ENCODE measurements at places on chromosomes 5 and 9.

DNA sequence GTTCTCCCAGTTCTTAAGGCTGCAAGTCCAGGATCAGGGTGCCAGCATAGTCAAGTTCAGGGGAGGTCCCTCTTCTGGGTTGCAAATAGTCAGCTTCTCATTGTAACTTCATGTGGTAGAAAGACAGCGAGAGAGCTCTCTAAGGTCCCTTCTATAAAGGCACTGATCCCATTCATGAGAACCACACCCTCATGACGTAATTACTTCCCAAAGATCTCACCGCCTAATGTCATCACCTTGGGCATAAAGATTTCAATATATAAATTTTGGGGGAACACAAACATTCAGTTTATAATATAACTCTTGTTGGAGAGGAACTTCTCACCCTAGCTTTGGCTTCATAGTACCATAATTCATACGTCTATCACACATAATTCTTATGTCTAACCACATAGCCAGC lies 203.9 kb upstream of the VLDLR start:
- no peak overlapping the region for H3K27ac ChIP-seq
- DNase-seq, result no peak
- H3K4me1 ChIP-seq, result no peaks in the 10 kb centered on the region
- H3K4me3 ChIP-seq, result no peak overlapping the region
- no peaks in the 10 kb centered on the region for H3K36me3 ChIP-seq
- no peaks in the 10 kb centered on the region for H3K27me3 ChIP-seq

DNA sequence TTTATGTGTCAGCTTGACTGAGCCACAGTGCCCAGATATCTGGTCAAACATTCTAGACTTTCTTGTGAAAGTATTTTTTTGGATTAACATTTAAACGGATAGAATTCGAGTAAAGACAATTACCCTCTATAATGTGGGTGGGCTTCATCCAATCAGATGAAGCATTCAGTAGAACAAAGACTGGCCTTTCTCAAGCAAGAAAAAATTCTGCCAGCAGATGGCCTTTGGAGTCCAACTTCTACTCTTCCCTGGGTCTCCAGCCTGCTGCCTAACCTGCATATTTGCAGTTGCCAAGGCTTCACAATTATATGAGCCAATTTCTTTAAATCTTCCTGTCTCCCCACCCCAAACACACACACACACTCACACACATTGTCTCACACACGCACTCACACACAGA lies 86.4 kb downstream of the MED10 start:
- no peaks in the 10 kb centered on the region for H3K36me3 ChIP-seq
- no peaks in the 10 kb centered on the region for H3K27me3 ChIP-seq
- no peak overlapping the region for H3K4me3 ChIP-seq

- H3K27ac ChIP-seq, result no peak overlapping the region
- no peak for DNase-seq
- H3K36me3 ChIP-seq, result no peaks in the 10 kb centered on the region
Observed at GRCh38 chr9:135344915-135345500, 134.6 kb upstream of the PPP1R26 start.

DNA sequence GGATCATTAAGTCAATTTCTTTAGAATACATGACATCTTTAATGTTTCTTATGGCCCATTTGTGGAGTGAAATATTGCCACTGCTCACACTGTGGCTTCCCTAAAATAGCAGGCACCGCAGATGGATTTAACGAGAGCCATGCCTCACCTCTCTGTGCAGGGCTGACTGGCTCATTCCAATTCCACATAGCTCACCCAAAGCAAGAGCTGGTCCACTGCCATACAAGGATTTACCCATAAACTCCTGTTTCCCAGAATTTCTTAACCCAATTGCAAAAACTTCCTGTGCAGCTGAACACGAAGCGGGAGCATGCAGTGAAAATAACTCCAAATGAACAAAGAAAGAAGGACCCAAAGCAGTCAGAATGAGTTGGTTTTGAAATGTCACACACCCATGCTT lies 159.5 kb downstream of the BAAT start:
- DNase-seq, result no peak
- H3K4me3 ChIP-seq, result no peak overlapping the region
- H3K27me3 ChIP-seq, result no peaks in the 10 kb centered on the region
- no peaks in the 10 kb centered on the region for H3K36me3 ChIP-seq
- no peak overlapping the region for H3K27ac ChIP-seq

DNA sequence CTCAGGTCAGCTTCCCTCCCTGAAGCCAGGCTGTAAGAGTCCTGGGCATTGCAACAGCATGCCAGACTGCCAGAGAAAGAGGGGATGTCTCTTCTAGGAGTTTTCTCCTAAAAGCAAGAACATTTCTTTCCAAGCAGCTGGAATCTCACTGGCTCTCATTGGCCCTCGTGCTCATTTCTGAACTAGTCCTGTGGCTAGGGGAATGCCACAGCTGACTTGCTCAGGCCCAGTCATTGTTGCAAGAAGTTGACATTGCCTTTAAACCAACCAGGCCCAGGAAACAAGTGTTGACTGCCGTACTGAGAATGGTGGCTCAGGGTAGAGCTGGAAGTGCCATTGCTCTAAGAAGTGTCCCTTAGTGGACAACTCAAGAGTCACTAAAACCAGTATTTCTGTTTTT lies 15.0 kb upstream of the CEP120 start:
- no peak for DNase-seq
- no peaks in the 10 kb centered on the region for H3K27me3 ChIP-seq
- no peak overlapping the region for H3K27ac ChIP-seq

DNA sequence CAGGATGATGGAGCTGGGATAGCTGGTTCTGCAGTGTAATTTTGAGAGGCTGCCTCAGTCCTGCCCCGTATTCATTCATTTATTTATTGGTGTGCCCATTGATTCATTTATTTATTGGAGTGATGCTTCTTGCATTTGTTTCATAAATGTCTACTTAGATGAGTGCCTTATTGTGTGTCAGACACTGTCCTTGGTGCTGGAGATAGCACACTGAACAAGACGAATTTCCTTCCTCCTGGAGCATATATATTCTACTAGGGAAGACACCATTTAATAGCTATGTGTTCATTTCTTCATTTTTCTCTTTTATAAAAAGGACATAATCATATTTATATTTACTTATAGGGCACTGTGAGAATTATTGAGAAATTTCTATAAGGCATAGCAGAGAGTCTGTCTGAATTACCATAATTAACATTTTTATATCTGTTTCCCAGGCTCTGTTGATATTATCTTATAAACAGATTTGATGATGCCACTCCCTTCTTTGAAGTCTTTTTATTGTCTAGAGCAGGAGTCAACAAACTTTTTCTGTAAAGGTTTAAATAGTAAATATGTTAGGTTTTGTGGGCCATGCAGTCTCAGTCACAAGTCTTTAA lies 433.9 kb upstream of the ZNF608 start:
- DNase-seq, result no peak
- no peaks in the 10 kb centered on the region for H3K27me3 ChIP-seq
- H3K27ac ChIP-seq, result no peak overlapping the region
- no peak overlapping the region for H3K4me3 ChIP-seq
- H3K4me1 ChIP-seq, result no peaks in the 10 kb centered on the region

- H3K27ac ChIP-seq, result no peak overlapping the region
- H3K4me1 ChIP-seq, result no peaks in the 10 kb centered on the region
- H3K4me3 ChIP-seq, result no peak overlapping the region
- no peak for DNase-seq
- no peaks in the 10 kb centered on the region for H3K27me3 ChIP-seq
Observed at GRCh38 chr9:86828631-86829030, 118.7 kb downstream of the GAS1 start.

- no peak overlapping the region for H3K27ac ChIP-seq
- H3K36me3 ChIP-seq, result no peaks in the 10 kb centered on the region
- no peak overlapping the region for H3K4me3 ChIP-seq
- DNase-seq, result no peak
Observed at GRCh38 chr5:31291323-31291854, 97.9 kb downstream of the CDH6 start.

DNA sequence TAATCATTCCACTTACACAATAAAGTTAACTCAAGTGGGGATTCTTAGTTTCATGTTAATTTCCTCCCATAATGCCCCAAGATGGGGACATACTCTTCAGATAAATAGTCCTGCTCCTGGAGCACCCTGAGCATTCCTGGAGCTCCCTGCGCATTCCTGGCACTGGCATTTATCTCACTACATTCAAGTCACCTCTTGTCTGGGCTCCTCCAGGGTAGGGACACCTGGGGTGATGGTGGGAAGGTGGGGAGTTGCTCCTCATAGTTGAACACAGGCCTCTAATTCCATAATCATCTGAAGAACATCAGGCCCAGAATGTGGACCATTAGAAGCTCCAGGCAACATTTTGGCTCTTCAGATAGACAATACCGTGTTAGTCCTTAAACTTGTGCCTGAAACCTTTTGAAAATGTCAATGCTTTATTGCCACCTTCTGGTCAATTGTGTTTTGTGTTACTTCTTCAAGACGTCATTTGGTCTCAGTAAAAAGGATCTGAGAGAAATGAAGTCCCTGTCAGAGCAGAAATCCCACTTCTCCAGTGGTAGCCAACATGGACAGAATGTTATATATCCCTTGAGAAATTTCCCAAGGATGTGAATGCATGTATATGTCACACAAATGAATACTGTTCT lies 14.2 kb upstream of the AGGF1 start:
- H3K4me1 ChIP-seq, result no peaks in the 10 kb centered on the region
- DNase-seq, result no peak
- H3K27ac ChIP-seq, result no peak overlapping the region
- no peaks in the 10 kb centered on the region for H3K36me3 ChIP-seq
- no peak overlapping the region for H3K4me3 ChIP-seq

DNA sequence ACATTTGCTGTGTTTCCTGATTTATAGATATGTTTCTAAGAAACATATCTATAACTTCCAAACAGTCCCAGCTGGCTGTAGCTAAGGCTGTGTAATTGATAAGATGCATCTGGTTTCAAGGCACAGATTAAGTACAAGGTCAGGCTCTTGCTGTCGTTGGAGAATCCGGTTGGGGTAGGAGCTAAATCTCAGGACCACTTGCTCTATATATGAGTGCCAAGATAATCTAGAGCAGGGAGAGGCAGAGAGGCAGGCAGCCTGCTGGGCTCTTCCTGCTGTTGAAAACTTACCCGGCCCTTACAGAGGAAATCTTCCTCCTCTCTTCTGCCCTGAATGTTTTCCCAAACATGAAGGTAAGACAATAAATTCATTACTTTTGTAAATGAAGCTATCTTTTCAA lies at the start of gene C7:
TSS of gene C7 (plus strand) at position 234 of the 400 bp plus-strand sequence. CDS start at position 348, 114 bp downstream.
- no peak for DNase-seq
- H3K36me3 ChIP-seq, result no peaks in the 10 kb centered on the region
- H3K4me3 ChIP-seq, result no peak within 1 kb of the TSS
- no peaks in the 10 kb centered on the region for H3K4me1 ChIP-seq
- no peak within 1 kb of the TSS for H3K27ac ChIP-seq
- H3K27me3 ChIP-seq, result no peaks in the 10 kb centered on the region

DNA sequence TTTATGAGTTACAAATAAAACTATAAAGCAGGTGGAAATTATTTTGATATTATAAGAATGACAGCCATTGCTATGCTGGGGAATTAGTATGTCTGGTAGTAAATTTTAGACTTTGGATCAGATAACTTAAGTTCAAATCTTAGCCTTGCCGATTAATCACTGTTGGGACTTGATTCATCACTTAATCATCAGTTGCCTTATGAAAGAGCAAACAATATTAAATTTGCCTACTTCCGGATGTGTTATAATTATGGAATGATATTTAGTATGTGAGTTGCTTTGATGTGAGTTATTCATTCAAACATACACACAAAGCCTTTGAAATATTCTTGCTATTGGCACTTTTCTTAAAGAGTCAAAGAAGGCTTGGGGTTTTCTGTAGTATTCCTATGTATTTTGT lies 717.7 kb downstream of the BRINP1 start:
- H3K36me3 ChIP-seq, result no peaks in the 10 kb centered on the region
- H3K27me3 ChIP-seq, result no peaks in the 10 kb centered on the region
- H3K4me1 ChIP-seq, result no peaks in the 10 kb centered on the region
- no peak overlapping the region for H3K27ac ChIP-seq
- DNase-seq, result no peak

GRCh38 chr5:80474929-80475328 lies 13.0 kb upstream of the FAM151B start:
- no peaks in the 10 kb centered on the region for H3K27me3 ChIP-seq
- DNase-seq, result no peak
- no peak overlapping the region for H3K4me3 ChIP-seq
- H3K36me3 ChIP-seq, result no peaks in the 10 kb centered on the region
- H3K4me1 ChIP-seq, result no peaks in the 10 kb centered on the region

GRCh38 chr9:107390279-107390678 lies 99.3 kb downstream of the KLF4 start:
- H3K4me1 ChIP-seq, result peaks cover 12% of the 10 kb centered on the region
- H3K4me3 ChIP-seq, result peak overlapping the region; percentile 28
- H3K27ac ChIP-seq, result peak overlapping the region; percentile 94

- H3K27me3 ChIP-seq, result no peaks in the 10 kb centered on the region
- no peaks in the 10 kb centered on the region for H3K36me3 ChIP-seq
- no peak overlapping the region for H3K4me3 ChIP-seq
- DNase-seq, result no peak
Observed at GRCh38 chr5:66702426-66702825, 106.2 kb downstream of the MAST4 start.

DNA sequence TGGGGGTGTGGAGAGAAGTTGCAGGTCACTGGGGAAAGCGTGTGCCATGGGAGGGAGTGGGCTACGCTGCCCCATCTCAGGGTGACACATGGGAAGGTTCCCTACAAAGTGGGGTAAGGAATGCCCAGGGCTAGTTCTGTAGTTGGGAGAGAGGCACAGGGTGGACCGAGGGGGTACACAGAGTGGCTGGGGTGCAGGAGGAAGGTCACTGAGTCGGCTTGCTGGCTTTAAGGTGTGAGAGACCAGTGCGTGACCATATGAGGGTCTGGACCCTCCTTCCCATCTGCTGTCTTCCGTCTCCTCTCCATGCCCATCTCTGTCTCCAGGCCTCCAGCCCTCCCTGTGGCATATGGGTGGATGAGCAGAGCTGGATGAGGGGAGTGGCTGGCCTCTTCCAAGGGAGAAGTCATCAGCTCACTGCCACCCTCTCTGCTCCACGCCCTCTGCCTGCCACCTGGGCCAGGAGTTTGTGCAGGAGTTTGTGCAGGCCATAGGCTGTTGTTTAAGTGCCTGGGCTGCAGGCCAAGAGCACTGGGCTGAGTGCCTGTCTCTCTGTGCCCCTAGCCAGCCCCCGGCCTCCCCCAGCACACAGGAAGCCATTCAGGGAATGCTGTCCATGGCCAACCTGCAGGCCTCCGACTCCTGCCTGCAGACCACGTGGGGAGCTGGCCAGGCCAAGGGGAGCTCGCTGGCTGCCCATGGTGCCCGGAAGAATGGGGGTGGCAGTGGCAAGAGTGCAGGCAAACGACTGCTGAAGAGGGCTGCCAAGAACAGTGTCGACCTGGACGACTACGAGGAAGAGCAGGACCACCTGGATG lies 96.8 kb downstream of the PHF2 start:
- DNase-seq, result peak; percentile 25
- H3K27me3 ChIP-seq, result no peaks in the 10 kb centered on the region
- no peaks in the 10 kb centered on the region for H3K4me1 ChIP-seq
- no peak overlapping the region for H3K27ac ChIP-seq
- H3K4me3 ChIP-seq, result no peak overlapping the region

DNA sequence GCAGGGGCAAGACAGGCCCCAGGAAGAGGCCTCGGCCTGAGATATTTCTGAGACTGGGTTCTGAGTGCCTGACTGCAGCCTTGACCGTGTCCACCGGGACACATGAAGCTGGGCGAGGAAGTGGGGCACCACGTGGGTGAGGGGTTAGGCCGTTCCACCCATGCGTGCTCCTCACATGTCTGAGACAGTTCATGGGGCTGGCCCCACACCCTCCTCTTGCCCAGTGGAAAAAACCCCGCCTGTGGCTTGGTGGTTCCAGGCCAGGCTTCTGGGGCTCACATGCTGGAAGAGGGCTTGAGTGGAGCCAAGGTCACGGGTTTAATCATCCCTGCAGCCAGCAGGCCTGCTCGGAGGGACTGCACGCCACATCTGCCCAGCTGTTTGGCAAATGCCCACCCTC lies 11.4 kb downstream of the HMCN2 start:
- no peaks in the 10 kb centered on the region for H3K36me3 ChIP-seq
- no peak for DNase-seq
- H3K4me3 ChIP-seq, result no peak overlapping the region
- H3K27ac ChIP-seq, result no peak overlapping the region

Data from breast epithelium (tissue), 4 donors.